ENCODE measurements at places on chromosomes 16 and 17.

DNA sequence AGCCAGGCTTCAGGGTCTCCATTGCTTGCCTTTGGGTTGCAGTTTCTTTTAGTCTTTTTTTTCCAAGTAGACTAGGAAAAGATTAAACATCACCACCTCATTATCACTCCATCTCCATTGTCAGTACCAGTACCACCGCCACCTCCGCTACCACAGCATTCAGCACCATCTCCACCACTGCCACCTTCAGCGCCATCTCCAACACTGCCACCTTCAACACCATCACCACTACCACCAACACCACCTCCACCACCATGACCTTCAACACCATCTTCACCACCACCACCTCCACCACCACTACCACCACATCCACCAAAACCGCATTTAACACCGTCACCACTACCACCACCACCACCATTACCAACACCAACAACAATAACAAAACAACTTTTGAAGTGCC is 141.5 kb upstream of the MPHOSPH6 start:
- no peak for DNase-seq

- no peak for DNase-seq
Observed at GRCh38 chr16:5665834-5666233, 568.2 kb upstream of the EEF2KMT start.

DNA sequence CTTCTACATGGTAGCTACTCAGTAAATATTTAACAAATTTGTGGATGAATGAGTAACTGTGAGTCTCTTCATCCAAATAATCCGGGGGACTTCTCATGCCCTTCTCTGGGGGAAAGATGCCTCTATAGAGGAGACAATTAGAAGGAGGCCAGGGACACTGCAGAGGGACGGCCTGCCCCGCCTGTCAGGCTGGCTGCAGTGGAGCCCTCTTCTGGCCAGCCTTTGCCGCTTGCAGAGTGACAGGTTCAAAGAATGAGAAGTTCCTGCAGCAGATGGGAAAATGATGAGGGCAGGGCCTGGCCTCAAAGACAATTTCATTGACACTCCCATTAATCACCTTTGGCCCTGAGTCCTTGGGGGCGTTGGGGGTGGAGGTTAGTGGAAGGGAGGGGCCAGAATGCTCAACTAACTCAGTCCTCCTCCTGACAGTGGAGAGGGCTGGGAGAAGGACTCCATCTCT is 339.0 kb downstream of the MAF start:
- DNase-seq = peak; percentile 28

DNA sequence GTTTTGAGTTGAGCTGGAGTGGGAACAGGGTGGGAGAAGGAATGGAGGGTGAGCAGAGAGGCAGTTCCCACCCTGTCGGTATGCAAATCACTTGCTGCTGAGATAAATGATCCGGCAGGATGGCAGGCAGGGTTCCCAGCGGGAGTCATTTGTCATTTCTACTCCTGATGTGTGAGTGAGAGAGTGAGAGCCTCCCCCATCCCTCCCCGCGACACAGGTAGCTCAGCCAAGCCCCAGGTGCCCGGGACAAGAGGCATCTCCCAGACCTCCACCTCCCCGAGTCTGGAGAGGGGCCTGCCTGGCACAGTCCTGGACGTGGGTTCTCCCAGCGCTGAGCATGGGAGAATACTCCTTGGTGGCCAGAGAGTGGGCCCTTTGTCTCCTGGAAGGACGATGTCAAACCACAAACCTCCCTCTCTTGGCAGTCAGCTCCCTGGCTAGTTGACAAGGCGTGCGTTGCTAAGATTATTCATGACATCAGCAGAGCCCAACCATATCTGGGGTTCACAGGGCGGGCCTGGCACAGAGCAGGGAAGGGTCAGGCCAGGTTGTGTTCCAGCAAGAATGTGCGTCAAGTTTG is 33.7 kb upstream of the TNRC6C start:
- no peak for DNase-seq

GRCh38 chr16:12482455-12483220 is 321.0 kb downstream of the CPPED1 start:
- DNase-seq = no peak

GRCh38 chr16:89359264-89360147 is 130.9 kb downstream of the ANKRD11 start:
- DNase-seq = no peak

DNA sequence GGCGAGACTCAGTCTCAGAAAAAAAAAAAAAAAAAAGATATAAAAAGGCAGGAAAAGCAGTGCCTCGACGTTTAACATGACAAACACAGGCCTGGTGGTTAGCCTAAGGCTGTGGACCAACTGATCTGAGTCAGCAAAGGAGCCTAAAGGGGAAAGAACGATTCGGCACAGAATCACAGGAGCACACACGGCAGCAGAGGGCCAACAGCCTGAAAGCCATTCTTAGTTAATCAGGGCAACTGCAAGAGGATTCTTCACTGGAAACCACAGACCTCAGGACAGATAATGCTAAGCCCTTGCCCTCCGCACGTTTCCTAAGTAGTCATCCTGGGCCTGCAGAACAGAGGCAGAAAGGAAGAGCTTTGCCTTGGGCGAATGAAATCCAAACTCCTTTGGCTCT is 14.7 kb downstream of the TMEM11 start:
- DNase-seq = no peak

GRCh38 chr16:84595052-84595481 is 22.8 kb downstream of the COTL1 start:
- DNase-seq = no peak

- no peak for DNase-seq
Observed at GRCh38 chr16:27394516-27394915, 7.5 kb upstream of the IL21R start.

DNA sequence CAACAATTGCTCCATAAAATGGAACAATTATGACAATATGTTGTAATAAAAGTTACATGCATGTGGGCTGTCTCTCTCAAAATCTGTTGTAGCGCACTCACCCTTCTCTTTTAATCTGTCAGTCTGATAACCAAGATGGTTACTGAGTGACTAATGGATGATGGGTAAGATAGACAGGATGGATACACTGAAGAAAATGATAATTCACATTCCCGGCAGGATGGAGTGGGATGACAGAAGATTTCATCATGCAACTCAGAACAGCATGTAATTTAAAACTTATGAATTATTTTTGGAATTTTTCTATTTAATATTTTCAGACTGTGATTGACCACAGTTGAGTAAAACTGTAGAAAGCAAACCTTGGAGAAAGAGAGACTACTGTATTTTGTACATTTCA is 30.5 kb downstream of the CDH13 start:
- no peak for DNase-seq

DNA sequence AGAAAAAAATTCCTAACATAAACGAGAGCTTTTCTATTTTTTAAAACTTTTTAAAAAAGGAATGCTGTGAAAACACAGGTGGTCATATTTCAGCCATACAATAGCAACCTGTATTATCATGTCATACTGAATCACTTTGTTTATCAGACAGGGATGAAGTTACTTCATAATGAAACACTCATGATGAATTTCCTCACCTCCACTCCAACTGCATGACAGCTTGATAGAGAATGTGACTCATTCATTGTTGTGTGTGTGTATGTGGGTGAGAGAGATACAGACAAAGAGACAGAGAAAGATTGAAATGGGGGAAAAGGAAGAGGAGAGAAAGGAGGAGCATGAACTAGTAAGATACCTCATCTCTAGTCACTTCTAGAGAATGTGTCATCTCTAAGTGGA is 109.0 kb downstream of the SYCE1L start:
- DNase-seq = no peak

- no peak for DNase-seq
Observed at GRCh38 chr17:27494192-27495091, 38.2 kb downstream of the KSR1 start.

DNA sequence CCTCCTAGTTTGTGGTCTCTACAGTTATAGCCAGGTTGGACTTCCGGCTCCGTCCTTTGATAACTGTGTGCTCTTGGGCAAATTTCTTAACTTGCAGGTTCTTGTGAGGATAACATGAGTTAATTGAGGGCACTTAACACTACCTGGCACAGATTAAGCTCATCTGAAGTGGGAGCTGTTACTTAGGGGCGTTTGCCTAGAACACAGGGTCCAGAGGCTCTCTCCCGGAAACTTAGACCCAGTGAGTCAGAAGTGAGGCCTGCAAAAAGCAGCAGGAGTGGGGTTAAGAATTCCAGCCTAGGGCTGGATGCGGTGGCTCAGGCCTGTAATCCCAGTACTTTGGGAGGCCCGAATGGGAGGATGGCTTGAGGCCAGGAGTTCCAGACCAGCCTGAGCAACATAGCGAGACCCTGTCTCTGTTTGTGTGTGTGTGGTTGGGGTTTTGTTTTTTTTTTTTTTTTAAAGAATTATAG is 1.4 kb downstream of the MVP start:
- DNase-seq = no peak

GRCh38 chr16:74991593-74992403 is 6.9 kb upstream of the WDR59 start:
- DNase-seq = peak; percentile 32

DNA sequence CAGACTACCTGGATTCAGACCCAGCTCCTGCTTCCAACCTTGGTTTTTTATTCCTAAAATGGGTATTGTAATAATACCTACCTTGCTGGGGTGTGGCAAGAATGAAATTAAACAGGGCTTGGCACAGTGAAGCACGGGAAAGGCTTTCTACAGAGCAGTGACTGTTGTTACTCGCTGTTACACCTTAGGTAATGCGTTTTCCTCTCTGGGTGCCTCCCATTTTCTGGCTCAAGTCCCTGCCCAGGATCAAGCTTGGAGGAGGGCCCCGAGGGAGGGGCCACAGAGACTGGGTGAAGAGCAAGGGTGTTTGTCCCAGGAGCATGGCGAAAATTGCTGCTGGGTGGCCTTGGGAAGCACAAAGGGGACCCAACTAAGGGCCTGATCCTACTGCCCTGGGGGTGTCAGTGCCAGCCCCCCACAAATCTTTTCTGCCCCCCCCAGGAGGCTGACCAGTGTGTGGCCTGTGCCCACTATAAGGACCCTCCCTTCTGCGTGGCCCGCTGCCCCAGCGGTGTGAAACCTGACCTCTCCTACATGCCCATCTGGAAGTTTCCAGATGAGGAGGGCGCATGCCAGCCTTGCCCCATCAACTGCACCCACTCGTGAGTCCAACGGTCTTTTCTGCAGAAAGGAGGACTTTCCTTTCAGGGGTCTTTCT is 13.3 kb downstream of the MIEN1 start:
- DNase-seq = no peak

- DNase-seq = no peak
Observed at GRCh38 chr16:46658925-46659324, 30.1 kb downstream of the VPS35 start.

DNA sequence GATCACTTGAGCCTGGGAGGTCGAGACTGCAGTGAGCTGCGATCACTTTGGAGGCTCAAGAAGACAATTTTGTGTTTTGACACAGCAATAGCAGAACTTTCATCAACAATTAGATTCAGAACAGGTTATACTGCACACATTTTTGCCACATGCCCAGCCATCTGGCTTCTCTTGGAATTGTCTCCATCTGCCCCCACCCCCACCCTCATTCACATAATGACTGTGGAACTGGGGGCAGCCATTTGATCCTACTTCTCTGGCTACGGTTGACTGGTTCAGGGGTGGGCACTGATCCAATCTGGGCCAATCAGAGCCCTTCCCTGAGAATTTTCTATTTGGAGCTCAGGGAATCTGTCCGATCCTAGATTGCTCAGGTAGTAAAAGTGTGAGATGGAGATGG is 14.0 kb downstream of the TMEM92 start:
- peak; percentile 59 for DNase-seq

- no peak for DNase-seq
Observed at GRCh38 chr16:59878479-59878878, 1144.4 kb upstream of the GOT2 start.

- no peak for DNase-seq
Observed at GRCh38 chr17:17884391-17885357, 47.9 kb upstream of the SREBF1 start.

- DNase-seq = no peak
Observed at GRCh38 chr17:51245535-51245934, 14.3 kb downstream of the MBTD1 start.

DNA sequence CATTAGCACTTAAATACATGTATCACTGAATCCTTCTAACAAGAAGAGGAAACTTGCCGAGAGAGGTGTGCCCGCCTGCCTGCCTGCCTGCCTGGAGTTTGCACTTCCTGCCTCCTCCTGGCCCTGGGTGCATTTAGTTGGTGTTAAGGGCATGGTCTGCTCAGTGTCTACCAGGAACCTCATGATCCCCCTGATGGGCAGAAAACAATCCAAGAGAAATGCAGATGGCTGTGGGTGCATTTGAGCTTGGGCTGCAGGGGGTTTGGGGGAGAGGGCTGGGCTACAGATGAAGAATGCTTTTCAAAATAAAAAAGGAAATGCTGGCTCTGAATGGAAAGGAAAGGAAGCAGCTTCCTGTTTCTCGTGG is 10.1 kb downstream of the KSR1 start:
- no peak for DNase-seq

DNA sequence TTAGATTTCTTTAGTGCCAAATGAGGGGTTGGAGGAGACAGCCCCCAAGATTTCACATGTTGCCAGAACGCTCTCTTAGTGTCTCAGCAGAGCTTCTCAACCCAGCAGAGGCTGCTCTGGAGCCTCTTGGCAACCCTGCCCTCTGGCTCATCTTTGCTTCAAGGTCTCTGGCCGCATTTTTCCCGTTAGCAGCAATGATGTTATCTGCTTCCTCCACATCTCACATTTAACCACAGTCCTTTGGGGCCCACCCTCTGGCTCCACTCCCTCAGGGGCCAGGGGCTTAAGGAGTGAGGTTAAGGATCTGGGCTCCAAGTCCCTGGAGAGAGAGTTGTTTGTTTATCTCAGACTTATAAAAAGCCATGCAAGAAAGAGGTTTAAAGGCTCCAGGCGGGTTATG is 3.3 kb upstream of the XYLT1 start:
- no peak for DNase-seq

GRCh38 chr17:38584350-38584925 is 21.3 kb downstream of the SRCIN1 start:
- DNase-seq = peak; percentile 86

DNA sequence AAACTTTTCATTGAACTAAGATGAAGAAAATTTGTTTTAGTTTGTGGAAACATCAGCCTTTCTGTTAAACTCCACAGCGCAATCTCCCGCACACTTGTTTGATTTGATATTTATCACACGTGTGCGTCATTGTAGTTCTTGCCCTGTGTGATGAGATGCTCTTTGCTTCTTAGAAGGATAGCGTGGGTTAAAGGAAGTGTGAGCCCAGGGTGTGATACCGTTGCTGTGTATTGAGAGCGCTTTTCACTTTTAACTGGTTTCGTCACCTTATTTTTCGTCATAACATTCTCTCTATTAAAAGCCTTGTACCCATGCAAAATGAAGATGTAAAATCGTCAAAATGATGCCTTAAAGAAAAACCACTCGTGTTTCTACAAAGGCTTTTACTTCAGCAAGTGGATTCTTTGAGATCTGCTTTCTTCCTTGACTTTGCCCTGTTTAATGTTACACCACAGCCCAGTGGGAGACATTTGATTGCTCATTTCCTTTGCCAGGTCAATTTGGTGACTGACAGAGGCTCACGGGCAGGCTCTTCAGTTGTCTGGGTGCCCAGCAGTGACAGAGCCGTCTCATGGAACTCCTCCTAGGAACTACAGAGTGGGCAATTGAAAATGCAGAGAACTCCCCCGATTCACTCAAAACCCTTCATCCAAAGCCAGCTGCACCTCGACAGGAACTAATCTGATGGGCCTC is 61.1 kb downstream of the RPA1 start:
- no peak for DNase-seq

Measured in SK-N-SH (cell line).